Esophagus squamous epithelium (tissue), 5 donors: ENCODE measurements at places on chromosomes 2 and 18.

GRCh38 chr18:40473221-40474029, 1481.6 kb upstream of the PIK3C3 start:
- no peak for DNase-seq

- no peak for DNase-seq
These were observed 41.5 kb downstream of the MAP3K19 start for GRCh38 chr2:135005753-135006152.

GRCh38 chr2:2699121-2699505, 368.0 kb upstream of the MYT1L start:
- DNase-seq: no peak

GRCh38 chr2:121489911-121490583, 40.6 kb upstream of the RNU4ATAC start:
- no peak for DNase-seq

DNA sequence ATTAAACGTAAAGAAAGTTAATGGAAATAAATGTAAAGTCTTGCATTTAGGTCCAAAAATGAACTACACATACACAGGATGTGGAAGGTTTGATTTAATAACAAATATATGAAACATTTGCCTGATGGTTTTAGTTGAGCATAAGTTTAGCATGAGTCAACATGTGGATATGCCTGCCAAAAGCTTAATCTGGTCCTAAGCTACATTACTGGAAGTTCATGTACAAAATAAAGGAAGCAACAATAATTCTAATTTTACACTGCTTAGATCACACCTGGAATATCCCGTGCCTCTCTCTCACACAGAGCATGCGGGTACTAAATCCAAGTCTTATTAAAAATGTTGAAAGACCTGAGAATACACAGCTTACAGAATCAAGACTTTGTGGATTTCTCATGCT, 276.5 kb upstream of the NRP2 start:
- no peak for DNase-seq

GRCh38 chr2:43178602-43179542, 47.5 kb downstream of the ZFP36L2 start:
- no peak for DNase-seq
